ENCODE measurements at places on chromosomes 1 and 21. TPM values are rescaled to one million over a fixed set of nuclear protein-coding genes. Genes with fewer than 3 reads are reported as not detected.

GRCh38 chr21:31559368-31560119 lies 99.9 kb upstream of the SOD1 start:
- DNase-seq, result peak; percentile 92

The CCDC24 gene
- 1.4 TPM for total RNA-seq

The SFN gene
- total RNA-seq, result 0.16 TPM

DNA sequence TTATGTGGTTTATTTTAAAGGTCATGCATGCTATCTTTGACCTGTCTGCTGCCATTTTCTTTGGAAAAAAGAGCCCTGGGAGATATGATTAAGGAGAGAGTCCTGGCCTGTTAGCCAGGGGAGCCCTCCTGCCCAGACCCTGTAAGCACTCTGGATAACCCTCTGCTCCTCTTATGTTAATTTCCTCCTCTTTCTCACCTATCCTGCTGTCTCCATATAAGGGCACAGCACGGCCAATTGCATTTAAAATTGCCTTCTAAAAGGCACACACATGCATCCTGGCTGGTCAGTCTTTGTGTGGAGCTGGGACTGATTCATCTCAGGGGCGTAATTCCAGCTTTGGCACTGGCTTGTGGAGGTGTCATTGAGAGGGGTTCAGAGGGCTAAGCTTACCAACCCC lies 158.9 kb downstream of the ST6GALNAC5 start:
- DNase-seq, result no peak

The PRMT6 gene
- 4.1 TPM for total RNA-seq

The CD164L2 gene
- not detected for total RNA-seq

DNA sequence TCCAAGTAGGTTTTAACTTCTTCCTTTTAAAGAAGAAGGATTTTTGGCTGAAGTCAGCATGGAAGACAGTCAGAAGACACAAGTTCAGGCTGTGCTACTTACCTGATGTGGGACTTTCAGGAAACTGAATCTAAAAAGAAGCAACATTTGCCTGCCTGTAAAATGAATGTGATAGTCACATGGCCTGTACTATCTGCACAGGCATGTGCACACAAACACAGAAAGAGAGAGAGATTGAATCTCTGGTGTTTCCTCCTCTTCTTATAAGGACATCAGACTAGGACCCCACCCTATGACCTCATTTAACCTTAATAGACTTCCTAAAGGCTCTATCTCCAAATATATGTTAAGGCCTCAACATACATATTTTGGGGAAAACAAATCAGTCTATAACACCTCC lies 542.9 kb downstream of the PLPP3 start:
- DNase-seq, result no peak

The BARHL2 gene
- not detected for total RNA-seq

- no peak for DNase-seq
Measured at GRCh38 chr1:3365523-3366125, 88.8 kb upstream of the ARHGEF16 start.

- no peak for DNase-seq
Measured at GRCh38 chr1:158506369-158506987, 34.5 kb downstream of the OR10R2 start.

DNA sequence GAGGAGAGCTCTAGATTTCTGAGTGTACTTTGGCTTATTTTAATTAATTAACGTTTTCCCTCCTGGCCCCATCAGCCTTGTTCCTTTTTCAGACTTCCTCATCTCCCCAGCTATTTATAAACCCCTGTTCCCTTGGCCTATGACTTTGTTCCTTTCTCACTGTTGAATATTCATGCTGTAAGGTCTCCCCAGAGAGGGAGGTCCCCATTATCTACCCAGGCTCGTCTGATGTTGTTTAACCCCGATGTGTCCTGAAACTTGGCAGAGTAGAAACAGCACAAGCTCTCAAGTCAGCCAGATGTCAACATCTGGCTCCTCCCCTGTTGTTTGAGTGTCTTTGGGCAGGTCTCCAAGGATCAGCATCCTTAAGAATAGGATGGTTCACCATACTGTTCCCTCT lies 153.6 kb downstream of the HIVEP3 start:
- no peak for DNase-seq

DNA sequence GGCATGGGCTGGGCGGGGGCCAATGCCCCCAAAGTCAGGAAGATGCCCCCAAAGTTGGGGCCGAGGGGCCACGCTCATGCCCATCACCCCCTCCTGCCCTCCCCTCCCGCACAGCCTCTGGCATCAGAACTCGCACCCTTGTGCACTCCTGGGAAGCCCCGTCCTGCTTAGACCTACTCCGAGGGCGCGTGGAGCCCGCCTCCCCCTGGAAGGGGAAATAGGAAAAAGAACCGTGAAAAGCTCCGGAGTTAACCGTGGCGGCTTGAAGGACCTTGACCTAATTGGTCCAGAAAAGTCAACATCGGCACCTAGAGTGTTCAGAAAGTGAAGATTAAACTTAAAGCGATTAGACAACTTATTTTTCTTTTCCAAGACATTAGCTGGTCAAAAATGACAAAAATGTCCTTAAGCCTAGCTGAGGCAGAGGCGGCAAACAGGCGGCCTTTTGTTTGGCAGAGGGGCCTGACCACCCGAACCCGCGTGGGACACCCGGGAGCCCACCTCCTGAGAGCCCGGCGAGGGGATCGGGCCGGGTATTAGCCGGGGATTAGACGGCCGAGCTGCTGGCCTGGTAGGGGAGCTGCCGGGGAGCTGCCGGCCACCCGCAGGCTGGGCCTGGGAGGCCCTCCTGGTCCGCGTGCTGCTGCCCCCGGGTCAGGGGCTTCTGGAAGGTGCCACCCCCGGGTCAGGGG lies 65.5 kb downstream of the PRDM16 start:
- DNase-seq, result no peak
